ENCODE measurements at places on chromosomes 3 and 15. TPM values are rescaled to one million over a fixed set of nuclear protein-coding genes. Genes with fewer than 3 reads are reported as not detected.

- no peak for DNase-seq
These were observed 21.3 kb downstream of the CHD2 start for GRCh38 chr15:92921215-92922131.

Gene CDHR4
- polyA plus RNA-seq: 4.4 TPM

Gene SNRK
- 64.6 TPM for polyA plus RNA-seq

- DNase-seq: no peak
These were observed 25.0 kb upstream of the THBS1 start for GRCh38 chr15:39555885-39556284.

GRCh38 chr15:101615986-101616848 lies 36.0 kb downstream of the TM2D3 start:
- DNase-seq: peak; percentile 61

- no peak for DNase-seq
These were observed 226.2 kb upstream of the TP63 start for GRCh38 chr3:189404797-189405484.

Gene CYP19A1
- 0.21 TPM for polyA plus RNA-seq

Gene GALK2
- polyA plus RNA-seq: 23.1 TPM

- peak; percentile 96 for DNase-seq
These were observed 76.0 kb upstream of the HACD2 start for GRCh38 chr3:123660900-123661299.

GRCh38 chr15:56291741-56292140 lies 48.1 kb upstream of the RFX7 start:
- no peak for DNase-seq

DNA sequence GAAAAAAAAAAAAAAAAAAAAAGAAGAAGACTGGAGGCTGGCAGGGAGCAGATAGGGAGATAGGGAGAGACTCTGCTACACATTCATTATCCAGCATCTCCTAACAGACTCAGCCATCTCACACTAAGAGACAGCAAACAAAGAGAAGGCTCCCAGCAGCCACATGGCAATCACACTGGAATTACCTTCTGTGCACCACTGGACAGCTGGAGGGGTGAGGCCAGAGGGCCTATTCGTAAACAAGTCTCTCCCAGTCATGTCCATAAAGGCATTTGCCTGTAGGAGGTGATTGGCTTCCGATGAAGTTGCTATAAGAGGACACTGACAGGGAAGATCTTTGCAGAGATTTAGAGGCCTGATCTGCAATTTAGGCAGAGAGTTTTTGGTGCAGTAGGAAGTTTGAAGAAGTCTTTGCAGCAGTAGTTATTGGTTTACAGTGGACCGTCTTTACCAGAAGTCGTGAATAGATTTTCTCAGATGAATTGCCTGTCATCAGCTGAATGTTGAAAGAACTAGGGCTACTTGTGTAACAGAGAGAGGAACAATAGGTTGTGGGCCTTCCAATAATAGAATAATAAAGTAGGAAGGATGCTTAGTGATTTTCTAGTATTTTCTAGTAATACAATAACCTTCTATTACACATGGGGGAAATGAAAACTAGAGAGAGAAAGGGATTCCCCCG lies 89.7 kb downstream of the TP63 start:
- DNase-seq: no peak

DNA sequence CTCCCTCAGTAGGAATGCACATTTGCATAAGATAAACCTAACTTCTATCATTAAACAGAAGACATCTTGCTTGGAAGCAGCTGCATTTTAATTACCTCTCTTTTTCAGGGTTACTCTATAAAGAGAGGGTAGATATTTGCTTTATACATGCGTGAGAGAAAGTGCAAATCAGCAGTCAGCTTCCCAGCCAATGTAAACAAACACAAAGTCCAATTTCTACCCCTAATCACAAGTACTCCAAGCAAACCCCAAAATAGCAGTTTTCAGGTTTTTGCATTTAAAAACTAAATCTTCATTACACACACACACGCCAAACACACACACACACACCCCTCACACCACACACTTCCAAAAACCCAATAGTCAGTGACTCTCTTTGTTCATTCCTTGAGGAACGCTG lies 303.9 kb upstream of the ALCAM start:
- DNase-seq: no peak

Gene CCR5
- polyA plus RNA-seq: 0.33 TPM

Gene GOLGA6D
- 0.47 TPM for polyA plus RNA-seq

Gene C2CD4B
- 1.1 TPM for polyA plus RNA-seq

- no peak for DNase-seq
These were observed 13.9 kb downstream of the EOGT start for GRCh38 chr3:68999605-69000004.

DNA sequence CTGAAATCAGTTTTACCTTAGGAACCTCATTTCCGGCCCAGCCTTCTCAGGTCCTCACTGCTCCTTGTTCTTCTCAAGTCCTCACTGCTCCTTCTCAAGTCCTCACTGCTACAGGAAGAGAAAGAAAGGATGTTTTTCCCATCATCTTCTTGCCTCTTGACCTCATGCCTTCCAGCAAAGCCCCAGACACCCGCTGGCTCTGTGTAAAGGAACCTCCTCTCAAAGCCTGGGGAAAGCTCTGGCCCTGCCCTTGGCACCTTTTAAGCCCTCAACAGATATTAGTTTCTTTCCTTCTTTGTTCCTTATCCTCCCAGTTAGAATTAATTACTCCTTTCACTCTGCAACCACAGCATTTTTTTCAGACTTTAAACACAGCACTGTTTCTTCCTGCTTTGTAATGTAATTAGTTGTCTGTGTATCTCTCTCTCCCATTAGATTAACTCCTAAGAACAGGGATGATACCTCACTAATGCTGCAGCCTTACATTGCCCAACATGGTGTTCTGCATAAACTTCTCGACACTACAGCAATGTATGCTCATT lies 4.0 kb upstream of the WDR49 start:
- no peak for DNase-seq

GRCh38 chr3:108472001-108472591 lies 38.3 kb downstream of the MYH15 start:
- DNase-seq: no peak

GRCh38 chr3:70086336-70086735 lies 86.8 kb downstream of the SAMMSON start:
- DNase-seq: no peak

- no peak for DNase-seq
These were observed 749.3 kb upstream of the CADM2 start for GRCh38 chr3:84209474-84209873.

DNA sequence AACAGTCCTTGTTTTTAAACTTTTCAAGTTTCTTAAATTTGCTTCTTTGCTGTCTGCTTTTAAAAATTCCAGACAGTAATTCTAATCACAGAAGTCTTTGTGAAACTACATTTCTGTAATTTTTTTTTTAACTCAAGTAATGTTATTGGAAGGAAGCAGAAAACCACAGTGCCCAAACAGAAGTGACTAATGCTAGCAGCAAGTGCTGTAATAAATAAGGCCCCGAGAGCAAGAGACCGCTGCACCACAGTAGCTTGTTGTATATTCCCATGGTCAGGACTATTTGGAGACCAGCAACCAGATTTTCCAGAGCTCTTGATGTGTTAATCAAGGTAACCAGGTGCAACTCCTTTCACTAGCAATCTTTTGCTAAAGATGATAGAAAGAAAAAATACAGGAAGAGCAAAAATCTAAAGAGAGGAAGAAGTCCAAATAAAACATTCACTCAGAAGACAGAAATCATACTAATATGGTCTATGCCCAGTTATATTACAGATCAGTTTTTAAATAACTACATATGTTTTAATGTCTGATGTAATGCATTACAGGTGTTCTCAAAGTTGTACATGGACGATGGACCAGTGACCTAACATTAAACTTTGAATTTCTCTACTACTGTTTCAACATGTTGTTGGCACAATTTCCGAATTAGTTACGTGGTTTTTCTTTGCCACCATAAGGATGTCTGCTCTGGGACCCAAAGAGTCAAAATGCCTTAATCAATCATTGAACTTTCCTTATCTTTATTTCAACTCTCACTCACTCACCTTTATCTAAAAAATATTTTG lies 36.4 kb downstream of the WWTR1 start:
- no peak for DNase-seq

DNA sequence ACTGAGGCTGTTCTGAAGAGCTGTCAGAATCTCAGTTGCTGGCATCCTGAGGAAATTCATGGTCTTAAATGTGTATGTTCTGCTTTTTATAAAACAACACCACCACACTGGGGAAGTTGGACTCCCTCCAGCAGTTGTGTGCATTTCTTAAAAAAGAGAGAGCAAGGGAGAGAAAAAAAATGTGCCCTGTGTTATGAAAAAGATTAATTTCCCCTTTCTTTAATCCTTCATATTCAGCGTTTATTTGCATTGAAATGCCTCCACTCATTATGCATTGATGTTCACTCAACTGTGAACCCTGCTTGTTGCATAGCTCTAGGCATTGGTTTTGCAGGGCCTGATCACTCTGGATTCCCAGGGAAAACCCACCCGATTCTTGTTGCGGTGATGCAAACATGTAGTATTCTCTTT lies 4.4 kb upstream of the ZNF609 start:
- no peak for DNase-seq

Data from left lung (tissue), 14 donors.